AG04450 (cell line): ENCODE measurements at places on chromosomes 6 and 20.
A peak's percentile ranks its signal among the peaks of the same experiment; 100 is the strongest.

DNA sequence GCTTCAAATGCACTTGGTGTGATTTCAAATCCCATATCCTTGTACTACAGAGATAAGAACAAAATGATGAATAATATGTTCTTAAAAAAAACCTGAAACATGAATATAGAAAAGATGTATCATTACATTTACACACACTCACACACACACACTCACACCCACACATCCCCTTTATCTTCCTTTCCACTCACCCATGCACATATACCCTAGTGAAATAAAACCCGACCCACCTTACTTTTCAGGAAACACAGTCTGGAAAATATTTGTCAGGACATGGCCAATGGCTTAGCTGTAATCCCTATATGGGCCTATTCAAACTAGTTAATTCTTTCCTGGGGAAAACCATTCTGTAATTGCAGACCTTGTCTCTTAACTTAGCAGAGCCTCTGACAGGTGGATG is 60.8 kb upstream of the EDN1 start:
- DNase-seq: no peak

- DNase-seq: no peak
Observed at GRCh38 chr6:38117281-38117680, 297.8 kb downstream of the ZFAND3 start.

DNA sequence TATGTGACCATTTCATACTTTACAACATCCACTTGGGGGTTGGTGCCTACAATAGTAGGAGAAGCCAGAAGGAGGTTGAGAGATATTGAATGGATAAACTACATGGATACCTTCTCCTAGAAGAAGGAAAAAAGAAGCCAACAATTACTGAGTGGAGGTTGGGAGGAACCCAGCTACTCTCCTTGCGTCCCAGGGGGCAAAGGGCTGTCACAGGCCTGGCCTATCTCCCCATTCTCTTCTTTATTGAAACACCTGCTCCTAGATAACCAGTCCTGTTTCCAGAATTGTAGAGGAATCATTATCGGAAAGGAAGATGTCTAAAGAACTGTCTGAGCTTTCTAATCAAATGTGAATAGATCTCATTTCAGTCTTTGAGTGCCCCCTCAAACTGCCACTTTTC is 115.1 kb downstream of the MAP7 start:
- DNase-seq: no peak

GRCh38 chr6:70538376-70538775 is 28.4 kb upstream of the SDHAF4 start:
- no peak for DNase-seq

GRCh38 chr6:56046576-56046975 is 171.2 kb upstream of the BMP5 start:
- no peak for DNase-seq

- no peak for DNase-seq
Observed at GRCh38 chr6:149999636-150000035, 25.7 kb downstream of the RAET1L start.

- DNase-seq: no peak
Observed at GRCh38 chr6:135664527-135664926, 167.0 kb upstream of the AHI1 start.

- DNase-seq: no peak
Observed at GRCh38 chr6:52284131-52284459, 447 bp downstream of the MCM3 start.

GRCh38 chr20:56400001-56400640 is 7.7 kb downstream of the CSTF1 start:
- DNase-seq: peak; percentile 70

DNA sequence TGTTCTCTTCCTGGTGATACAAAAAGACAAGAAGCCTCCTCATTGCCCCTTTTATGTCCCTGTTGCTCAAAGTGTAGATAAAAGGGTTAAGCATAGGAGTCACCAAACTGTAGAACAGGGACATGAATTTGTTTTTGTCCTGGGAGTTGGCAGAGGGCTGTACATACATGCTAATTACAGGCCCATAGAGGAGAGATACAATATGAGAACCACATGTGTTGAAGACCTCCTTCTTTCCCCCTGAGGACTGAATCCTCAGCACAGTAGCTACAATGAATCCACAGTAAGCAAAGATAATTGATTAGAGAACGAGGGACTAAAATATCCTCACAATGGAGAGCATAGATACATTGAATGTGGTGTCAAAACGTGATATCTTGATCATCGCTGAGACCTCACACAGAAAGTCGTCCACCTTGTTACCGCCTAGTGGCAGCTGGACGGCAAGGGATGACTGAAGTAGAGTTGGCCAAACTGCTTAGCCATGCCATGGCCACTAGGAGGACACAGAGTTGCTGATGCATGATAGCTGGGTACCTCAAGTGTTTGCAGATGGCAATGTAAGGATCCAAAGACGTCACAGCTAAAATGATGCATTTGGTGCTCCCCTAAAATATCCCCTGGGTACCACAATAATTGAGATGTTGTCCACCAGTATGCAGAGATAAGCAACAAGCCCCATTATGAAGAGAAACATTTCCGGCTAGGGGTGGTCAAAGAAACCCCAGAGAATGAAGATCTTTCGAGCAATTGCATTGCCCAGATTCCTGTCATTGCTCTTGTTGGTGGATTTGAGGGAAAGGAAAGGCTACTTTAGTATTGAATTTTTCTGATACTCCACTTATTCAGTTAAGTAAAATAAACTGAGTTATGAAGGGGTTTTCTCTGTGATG is 15.0 kb downstream of the OR2B3 start:
- DNase-seq: no peak

DNA sequence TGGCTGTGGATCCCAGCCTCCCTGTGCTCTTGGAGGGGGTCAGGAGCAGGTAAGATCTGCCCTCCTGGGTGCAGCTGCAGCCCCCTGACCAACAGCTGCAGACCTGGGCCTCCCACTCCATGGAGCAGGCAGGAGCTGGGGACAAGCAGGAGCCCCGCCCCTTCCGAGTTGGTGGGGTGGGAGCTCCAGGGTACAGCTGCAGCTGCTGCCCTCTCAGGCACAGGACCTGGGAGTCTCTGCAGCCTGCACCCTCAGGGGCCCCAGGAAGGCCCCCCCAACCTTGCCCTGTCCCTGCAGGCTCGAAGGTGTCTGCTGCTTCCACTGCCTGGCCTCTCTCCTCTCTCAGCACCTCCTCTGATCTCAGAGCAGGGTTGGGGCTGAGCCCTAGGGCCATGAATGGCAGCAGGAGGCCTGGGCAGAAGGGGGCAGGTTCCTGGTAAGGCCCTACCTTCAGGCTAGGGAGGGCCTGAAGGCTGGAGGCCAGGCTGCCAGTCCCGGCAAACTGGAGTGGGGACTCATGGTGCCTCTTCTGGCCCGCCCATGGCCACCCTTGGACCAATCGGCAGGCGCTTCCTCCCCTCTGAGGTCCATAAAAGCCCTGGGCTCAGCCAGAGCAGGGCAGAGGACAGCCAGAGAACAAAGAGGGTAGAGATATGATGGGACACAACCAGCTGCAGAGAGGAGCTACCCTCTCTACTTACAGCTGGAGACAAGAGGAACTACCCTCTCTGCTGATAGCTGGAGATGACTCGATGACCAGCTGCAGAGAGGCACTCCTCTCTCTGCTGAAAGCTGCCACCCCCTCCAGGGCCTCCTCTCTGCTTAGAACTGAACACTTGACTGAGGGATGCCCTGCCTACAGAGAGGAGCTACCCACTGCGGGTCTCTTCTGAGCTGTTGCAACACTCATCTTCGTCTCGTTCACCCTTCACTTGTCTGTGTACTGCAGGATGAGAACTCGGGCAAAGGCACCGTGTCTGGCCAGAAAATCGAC is 7.8 kb upstream of the PACSIN1 start:
- no peak for DNase-seq

DNA sequence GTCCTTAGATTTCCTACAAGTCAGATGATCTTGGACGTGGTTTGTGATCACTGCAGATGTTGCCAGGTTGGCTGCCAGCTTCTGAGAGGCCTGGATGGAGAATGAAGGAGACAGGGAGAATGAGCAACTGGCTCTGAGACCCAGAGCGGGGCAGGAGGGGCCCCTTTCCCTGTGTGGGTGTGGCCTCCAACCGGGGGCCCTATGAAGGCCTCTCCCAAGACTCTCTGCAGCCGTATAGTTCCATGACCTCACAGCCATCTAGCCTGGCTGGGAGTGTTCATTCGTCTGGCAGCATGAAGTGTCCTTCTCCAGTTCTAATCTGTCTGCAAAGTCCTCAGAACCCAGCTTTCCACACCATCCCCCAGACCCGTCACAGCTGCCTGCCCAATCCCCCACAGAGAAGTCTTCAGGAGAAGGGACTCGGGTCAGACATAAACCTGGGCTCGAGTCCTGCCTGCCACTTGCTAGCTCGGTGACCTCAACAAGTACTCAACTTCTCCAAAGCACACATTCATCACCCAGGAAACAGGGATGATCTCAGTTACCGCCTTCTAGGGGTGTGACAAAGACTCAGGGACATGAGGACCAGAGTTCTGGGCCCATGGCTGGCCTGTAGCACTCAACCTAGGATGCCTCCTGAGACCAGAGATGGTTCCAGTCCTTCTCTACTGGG is 122.6 kb downstream of the EDN3 start:
- no peak for DNase-seq

GRCh38 chr6:13205106-13205505 is 123.2 kb downstream of the TBC1D7 start:
- no peak for DNase-seq

GRCh38 chr20:59439243-59439642 is 138.8 kb downstream of the EDN3 start:
- no peak for DNase-seq

- no peak for DNase-seq
Observed at GRCh38 chr6:4905826-4906225, 98.0 kb downstream of the RPP40 start.

- no peak for DNase-seq
Observed at GRCh38 chr6:47977314-47977713, 133.7 kb downstream of the PTCHD4 start.

DNA sequence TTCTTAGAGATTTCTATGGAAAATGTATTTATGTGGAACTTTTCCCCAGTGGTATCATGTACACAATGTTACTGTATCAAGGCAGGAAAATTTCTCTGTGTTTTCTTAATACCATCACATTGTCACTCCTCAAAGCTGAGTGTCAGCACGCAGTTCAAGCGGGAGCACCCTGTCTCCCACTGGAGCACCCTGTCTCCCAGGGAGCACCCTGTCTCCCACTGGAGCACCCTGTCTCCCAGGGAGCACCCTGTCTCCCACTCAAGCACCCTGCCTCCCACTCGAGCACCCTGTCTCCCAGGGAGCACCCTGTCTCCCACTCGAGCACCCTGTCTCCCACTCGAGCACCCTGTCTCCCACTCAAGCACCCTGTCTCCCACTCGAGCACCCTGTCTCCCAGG is 51.3 kb downstream of the PSMG4 start:
- DNase-seq: no peak

- no peak for DNase-seq
Observed at GRCh38 chr20:55031971-55032370, 556.6 kb downstream of the DOK5 start.

DNA sequence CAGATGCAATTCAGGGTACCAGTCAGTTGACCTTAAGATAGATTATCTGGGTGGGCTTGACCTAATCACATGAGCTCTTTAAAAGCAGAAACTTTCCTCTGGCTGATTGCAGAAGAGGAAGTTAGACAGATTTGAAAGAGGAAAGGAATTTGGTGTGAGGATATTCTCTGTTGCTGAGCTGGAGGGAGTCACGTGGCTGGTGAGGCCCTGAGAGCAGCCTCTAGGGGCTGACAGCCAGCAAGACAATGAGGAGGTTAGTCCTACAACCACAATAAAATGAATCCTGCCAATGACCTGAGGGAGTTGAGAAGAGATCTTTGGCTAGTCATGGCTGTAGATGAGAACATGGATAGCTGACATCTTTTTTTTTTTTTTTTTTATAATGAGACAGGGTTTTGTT is 87.0 kb upstream of the B3GAT2 start:
- no peak for DNase-seq

DNA sequence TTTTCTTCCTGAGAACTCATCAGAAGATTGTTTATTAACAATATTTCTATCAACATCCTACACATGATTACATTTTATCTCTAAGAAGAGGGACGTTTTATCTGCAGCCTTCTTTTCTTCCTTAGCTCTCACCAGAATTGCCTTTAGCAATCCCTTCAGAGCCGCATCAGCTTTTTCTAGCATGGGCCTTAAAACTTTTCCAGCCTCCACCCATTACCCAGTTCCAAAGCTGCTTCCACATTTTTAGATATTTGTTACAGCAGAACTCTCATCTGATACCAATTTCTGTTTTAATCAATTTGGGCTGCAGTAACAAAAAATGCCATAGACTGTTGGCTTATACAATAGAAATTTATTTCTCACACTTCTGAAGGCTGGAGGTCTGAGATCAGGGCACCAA is 281.5 kb downstream of the THBS2 start:
- no peak for DNase-seq

GRCh38 chr20:11849270-11849915 is 68.3 kb upstream of the BTBD3 start:
- DNase-seq: no peak

DNA sequence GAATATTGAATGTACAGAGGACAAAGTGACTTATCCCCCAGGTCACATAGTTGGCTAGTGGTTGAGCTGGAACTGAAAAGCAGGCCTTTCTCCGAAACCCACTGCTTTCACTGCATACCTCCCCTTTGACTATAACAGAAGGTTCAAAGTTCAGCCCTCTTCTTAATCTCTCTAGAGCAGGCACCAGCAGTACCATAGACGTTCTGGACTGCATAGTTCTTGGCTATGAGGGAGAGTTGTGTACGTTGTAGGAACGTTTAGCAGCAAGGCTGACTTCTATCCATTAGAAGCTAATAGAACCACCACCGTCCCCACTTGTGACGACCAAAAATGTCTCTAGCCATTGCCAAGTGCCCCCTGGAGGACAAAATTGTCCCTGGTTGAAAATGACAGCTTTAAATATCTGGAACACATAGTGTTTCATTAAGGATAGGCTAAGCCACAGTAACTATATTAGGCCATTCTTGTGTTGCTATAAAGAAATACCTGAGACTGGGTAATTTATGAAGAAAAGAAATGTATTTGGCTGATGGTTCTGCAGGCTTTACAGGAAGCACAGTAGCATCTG is 123.8 kb upstream of the MTHFD1L start:
- DNase-seq: no peak

DNA sequence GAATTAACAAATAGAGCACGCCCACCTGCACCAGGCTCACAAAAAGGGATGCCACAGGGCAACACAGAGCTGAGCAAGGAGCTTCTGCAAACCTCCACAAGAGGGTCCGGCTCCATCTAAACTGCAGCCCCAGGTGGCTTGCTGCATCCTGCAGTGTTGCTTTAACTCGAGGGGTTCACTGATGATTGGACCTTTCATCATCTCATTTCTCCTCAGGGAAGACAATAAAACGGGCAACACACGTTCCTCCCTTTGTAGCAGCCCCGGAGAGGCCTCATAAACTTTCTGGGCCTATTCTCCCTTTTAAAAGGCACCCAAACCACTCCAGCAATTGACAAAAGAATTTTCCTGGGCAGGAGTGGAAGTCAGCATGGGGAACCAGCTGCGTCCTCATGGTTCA is 161.5 kb upstream of the CDH4 start:
- DNase-seq: no peak

DNA sequence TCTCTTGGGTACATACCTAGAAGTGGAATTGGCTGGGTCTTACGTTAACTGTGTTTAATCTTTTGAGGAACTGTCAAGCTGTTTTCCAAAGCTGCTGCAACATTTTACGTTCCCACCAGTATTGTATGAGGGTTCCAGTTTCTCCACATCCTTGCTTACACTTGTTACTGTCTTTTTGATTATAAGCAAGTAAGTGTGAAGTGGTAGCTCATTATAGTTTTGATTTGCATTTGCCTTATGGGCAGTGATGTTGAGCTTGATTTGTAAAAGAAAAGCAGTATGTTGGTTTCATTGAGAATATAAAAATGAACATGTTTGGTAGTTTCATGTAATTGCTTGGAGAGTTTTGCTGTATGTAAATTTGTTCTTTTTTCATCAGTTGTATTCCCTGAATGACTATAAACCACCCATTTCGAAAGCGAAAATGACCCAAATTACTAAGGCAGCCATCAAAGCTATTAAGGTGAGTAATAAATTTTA is 40.4 kb downstream of the SCAF8 start:
- no peak for DNase-seq
